CD14-positive monocyte (primary cell): ENCODE measurements at places on chromosomes 4 and X. TPM values are rescaled to one million over a fixed set of nuclear protein-coding genes. Genes with fewer than 3 reads are reported as not detected.

GRCh38 chr4:146029147-146029546, 90.5 kb upstream of the ZNF827 start:
- no peak overlapping the region for H3K27ac ChIP-seq
- H3K27me3 ChIP-seq = no peaks in the 10 kb centered on the region
- no peak for DNase-seq
- no peak overlapping the region for H3K4me3 ChIP-seq

DNA sequence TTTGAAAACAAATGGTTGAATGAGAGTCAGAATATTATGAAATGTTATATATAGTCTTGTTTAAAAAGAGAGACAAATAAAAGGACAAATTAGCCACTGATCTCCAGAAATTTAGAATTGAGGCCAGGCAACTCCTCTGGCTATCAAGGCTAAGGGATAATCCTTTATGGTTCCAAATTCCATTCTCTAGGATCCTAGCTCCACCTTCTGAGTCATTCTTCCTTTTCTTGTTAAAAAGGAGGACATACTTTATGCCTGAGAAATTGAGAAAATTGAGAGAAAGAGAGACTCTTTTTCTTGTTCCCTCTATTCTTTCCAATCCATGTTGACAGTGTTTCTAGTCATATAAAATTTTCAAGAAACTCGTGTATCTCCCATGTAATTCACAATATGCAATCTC, 1299.5 kb downstream of the FSTL5 start:
- H3K36me3 ChIP-seq = no peaks in the 10 kb centered on the region
- no peak overlapping the region for H3K27ac ChIP-seq
- no peak for DNase-seq
- H3K27me3 ChIP-seq = no peaks in the 10 kb centered on the region

- peak overlapping the region; percentile 16 for H3K27ac ChIP-seq
- H3K4me1 ChIP-seq = peaks cover 55% of the 10 kb centered on the region
- H3K4me3 ChIP-seq = peak overlapping the region; percentile 86
- H3K36me3 ChIP-seq = no peaks in the 10 kb centered on the region
- H3K27me3 ChIP-seq = no peaks in the 10 kb centered on the region
These were observed 1.8 kb downstream of the UBQLN2 start for GRCh38 chrX:56564921-56565840.

GRCh38 chrX:48936429-48937053, 17.7 kb upstream of the PIM2 start:
- peaks cover 40% of the 10 kb centered on the region for H3K4me1 ChIP-seq
- peak overlapping the region; percentile 75 for H3K27ac ChIP-seq
- peak; percentile 35 for DNase-seq
- no peaks in the 10 kb centered on the region for H3K27me3 ChIP-seq

GRCh38 chr4:147709999-147710398, 21.9 kb upstream of the ARHGAP10 start:
- no peak overlapping the region for H3K27ac ChIP-seq
- DNase-seq = no peak
- no peaks in the 10 kb centered on the region for H3K36me3 ChIP-seq
- no peak overlapping the region for H3K4me3 ChIP-seq

GRCh38 chr4:152024881-152025280, 264.1 kb upstream of the GATB start:
- H3K4me3 ChIP-seq = no peak overlapping the region
- no peak overlapping the region for H3K27ac ChIP-seq
- H3K27me3 ChIP-seq = no peaks in the 10 kb centered on the region
- DNase-seq = no peak
- no peaks in the 10 kb centered on the region for H3K4me1 ChIP-seq

- H3K27ac ChIP-seq = no peak overlapping the region
- H3K27me3 ChIP-seq = no peaks in the 10 kb centered on the region
- no peaks in the 10 kb centered on the region for H3K36me3 ChIP-seq
- DNase-seq = no peak
- H3K4me1 ChIP-seq = no peaks in the 10 kb centered on the region
These were observed 325.9 kb downstream of the ANKRD50 start for GRCh38 chr4:124386648-124387047.

GRCh38 chr4:145042601-145043285, 55.3 kb downstream of the ANAPC10 start:
- no peaks in the 10 kb centered on the region for H3K27me3 ChIP-seq
- H3K36me3 ChIP-seq = no peaks in the 10 kb centered on the region
- H3K4me1 ChIP-seq = peaks cover 5% of the 10 kb centered on the region
- H3K4me3 ChIP-seq = no peak overlapping the region
- no peak for DNase-seq
- H3K27ac ChIP-seq = no peak overlapping the region

- H3K27me3 ChIP-seq = no peaks in the 10 kb centered on the region
- H3K27ac ChIP-seq = no peak overlapping the region
- no peak for DNase-seq
- H3K4me1 ChIP-seq = no peaks in the 10 kb centered on the region
- H3K36me3 ChIP-seq = no peaks in the 10 kb centered on the region
These were observed 988.4 kb upstream of the TENM3 start for GRCh38 chr4:181254771-181255170.

GRCh38 chr4:75141162-75141561, 208.2 kb downstream of the PARM1 start:
- no peaks in the 10 kb centered on the region for H3K4me1 ChIP-seq
- no peaks in the 10 kb centered on the region for H3K36me3 ChIP-seq
- H3K27ac ChIP-seq = no peak overlapping the region
- H3K4me3 ChIP-seq = no peak overlapping the region
- no peaks in the 10 kb centered on the region for H3K27me3 ChIP-seq
- no peak for DNase-seq

DNA sequence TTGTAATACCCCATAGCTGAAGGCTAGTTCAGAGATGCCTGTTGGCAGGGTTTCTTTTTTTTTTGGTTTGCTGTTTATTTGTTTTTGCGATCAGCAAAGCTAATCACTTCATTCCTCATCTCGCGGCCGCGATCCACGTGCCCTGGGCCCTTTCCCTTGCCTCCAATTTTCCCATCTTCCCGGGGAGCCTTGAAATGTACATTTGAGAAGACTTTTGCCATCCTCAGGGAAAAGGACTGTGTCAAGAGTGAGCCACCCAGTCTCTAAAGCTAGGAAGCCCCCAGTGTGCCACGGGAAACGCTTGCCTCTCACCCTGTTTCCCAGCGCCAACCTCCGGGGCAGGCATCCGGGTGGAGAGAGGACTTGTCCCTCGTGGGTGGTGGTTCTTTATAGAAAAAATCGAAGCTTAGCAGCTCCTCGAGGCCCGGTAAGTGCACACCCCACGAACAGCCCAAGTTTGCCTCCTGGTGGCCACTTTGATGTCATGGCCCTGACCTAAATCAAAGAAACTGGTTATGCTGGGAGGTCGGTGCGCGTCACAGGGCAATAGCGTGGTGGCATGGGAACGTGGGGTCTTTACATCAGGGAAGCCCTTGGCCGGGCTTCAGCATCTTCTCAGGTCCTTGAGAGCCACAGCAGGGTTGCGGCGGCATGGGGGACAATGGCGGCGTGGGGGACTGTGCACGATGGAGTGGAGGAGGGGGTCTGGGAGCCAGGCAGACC, 42.0 kb downstream of the MAP7D3 start:
- no peak overlapping the region for H3K27ac ChIP-seq
- peaks cover 11% of the 10 kb centered on the region for H3K4me1 ChIP-seq
- H3K36me3 ChIP-seq = no peaks in the 10 kb centered on the region
- no peaks in the 10 kb centered on the region for H3K27me3 ChIP-seq

- no peak overlapping the region for H3K27ac ChIP-seq
- H3K4me3 ChIP-seq = no peak overlapping the region
- H3K27me3 ChIP-seq = no peaks in the 10 kb centered on the region
- H3K4me1 ChIP-seq = no peaks in the 10 kb centered on the region
These were observed 8.7 kb downstream of the RPGR start for GRCh38 chrX:38318606-38319005.

- H3K4me3 ChIP-seq = no peak overlapping the region
- H3K27ac ChIP-seq = no peak overlapping the region
- DNase-seq = no peak
- H3K27me3 ChIP-seq = no peaks in the 10 kb centered on the region
- no peaks in the 10 kb centered on the region for H3K36me3 ChIP-seq
These were observed 230.6 kb upstream of the CPEB2 start for GRCh38 chr4:14771504-14772175.

GRCh38 chrX:41178201-41178600, 93.0 kb downstream of the USP9X start:
- H3K27ac ChIP-seq = no peak overlapping the region
- no peak overlapping the region for H3K4me3 ChIP-seq
- H3K4me1 ChIP-seq = peaks cover 3% of the 10 kb centered on the region
- H3K27me3 ChIP-seq = no peaks in the 10 kb centered on the region
- H3K36me3 ChIP-seq = peaks cover 14% of the 10 kb centered on the region
- DNase-seq = no peak

DNA sequence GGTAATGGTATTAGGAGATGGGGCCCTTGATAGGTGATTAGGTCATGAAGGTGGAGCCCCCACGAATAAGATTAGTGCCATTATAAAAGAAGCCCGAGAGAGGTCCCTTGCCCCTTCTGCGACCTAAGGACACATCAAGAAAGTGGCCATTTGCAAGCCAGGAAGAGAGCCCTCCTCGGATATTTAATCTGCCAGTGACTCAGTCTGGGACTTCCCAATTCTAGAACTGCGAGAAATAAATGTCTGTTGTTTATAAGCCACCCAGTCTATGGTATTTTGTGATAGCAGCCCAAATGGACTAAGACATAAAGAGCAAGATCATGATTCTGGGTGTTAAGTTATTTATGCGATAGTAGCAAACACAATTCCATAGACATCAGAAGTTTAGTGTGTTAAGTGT, 192.2 kb downstream of the LDB2 start:
- H3K36me3 ChIP-seq = no peaks in the 10 kb centered on the region
- no peak for DNase-seq
- no peak overlapping the region for H3K27ac ChIP-seq
- H3K4me1 ChIP-seq = no peaks in the 10 kb centered on the region

DNA sequence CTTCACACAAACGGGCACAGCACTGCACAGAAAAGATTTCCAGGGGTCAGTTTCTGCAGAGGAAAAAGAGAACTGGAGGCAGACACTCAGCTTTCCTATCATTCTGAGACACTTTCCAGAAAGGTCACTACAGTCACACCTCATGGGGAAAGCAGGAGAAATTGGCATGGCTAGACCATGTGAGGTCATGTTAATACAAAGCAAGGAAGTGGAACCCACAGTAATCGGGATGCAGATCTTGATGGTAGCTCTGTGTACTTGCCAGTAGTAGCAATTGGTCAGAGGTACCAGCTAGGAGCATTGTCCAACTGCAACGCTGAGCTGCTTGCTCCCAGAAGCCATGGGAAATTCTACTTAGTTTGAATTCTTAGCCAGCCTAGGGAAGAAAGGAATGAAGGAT, 255.3 kb upstream of the PCDH10 start:
- no peaks in the 10 kb centered on the region for H3K36me3 ChIP-seq
- H3K27ac ChIP-seq = no peak overlapping the region
- no peaks in the 10 kb centered on the region for H3K4me1 ChIP-seq
- H3K27me3 ChIP-seq = no peaks in the 10 kb centered on the region

DNA sequence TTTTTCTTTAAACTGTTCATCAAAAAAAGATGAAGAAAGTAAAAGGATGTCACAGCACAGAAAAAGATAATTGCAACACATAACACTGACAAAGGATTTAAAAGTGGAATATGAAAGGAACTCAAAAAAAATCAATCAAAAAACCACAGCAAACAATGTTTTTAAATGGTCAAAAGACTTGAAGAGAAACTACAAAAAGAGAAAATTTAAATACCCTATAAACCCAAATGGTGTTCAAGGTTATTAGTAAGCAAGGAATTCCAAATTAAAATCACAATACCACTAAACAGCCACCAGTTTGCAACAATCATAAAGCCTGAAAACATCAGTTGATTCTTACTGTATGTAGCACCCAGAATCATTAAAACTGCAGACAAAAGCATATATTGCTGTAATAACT, 36.5 kb upstream of the PCDH10 start:
- no peak overlapping the region for H3K27ac ChIP-seq
- no peak overlapping the region for H3K4me3 ChIP-seq
- no peaks in the 10 kb centered on the region for H3K4me1 ChIP-seq

GRCh38 chr4:38762560-38762959, 20.2 kb downstream of the TLR10 start:
- H3K27ac ChIP-seq = peak overlapping the region; percentile 85
- DNase-seq = no peak
- peak overlapping the region; percentile 57 for H3K4me3 ChIP-seq
- no peaks in the 10 kb centered on the region for H3K36me3 ChIP-seq
- H3K4me1 ChIP-seq = peaks cover 58% of the 10 kb centered on the region
- H3K27me3 ChIP-seq = no peaks in the 10 kb centered on the region

GRCh38 chr4:31089815-31090214, 369.6 kb downstream of the PCDH7 start:
- H3K4me1 ChIP-seq = no peaks in the 10 kb centered on the region
- DNase-seq = no peak
- no peaks in the 10 kb centered on the region for H3K36me3 ChIP-seq
- no peak overlapping the region for H3K27ac ChIP-seq
- H3K4me3 ChIP-seq = no peak overlapping the region

- peaks cover 48% of the 10 kb centered on the region for H3K4me1 ChIP-seq
- H3K27me3 ChIP-seq = no peaks in the 10 kb centered on the region
- H3K4me3 ChIP-seq = no peak overlapping the region
- H3K27ac ChIP-seq = no peak overlapping the region
- peaks cover 10% of the 10 kb centered on the region for H3K36me3 ChIP-seq
These were observed 11.3 kb downstream of the SNX12 start for GRCh38 chrX:71056867-71057266.

GRCh38 chr4:48661391-48661790, 118.7 kb downstream of the FRYL start:
- H3K4me3 ChIP-seq = no peak overlapping the region
- no peaks in the 10 kb centered on the region for H3K27me3 ChIP-seq
- DNase-seq = no peak
- no peaks in the 10 kb centered on the region for H3K36me3 ChIP-seq

DNA sequence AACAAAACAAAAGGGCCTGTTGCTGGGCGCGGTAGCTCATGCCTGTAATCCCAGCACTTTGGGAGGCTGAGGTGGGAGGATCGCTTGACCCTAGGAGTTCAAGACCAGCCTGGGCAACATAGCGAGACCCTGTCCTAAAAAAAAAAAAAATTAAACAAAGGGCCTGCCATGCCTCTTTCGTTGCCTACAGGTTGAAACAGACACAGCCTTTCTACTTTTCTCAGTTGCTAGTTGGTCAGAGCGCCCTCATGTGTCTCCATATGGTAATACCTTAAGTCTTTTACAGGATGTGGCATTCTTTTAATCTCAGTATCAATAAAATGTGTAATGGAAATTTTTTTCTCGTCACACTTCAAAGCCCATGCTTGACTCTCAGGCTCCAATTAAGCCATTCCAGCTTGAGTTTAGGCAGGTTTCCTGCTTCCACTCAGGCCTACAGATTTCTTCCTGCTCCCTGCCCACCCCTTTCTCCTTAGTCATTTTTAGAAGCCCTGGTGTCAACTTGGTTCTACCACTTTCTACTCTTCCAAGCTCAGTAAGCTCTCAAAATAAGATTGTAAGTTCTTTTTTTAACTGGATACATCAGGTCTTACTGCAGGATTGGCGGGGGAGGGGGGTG, 4.6 kb upstream of the SOWAHD start:
- no peak overlapping the region for H3K27ac ChIP-seq
- H3K36me3 ChIP-seq = no peaks in the 10 kb centered on the region
- peak; percentile 34 for DNase-seq
- H3K4me1 ChIP-seq = peaks cover 41% of the 10 kb centered on the region
- H3K4me3 ChIP-seq = no peak overlapping the region
- H3K27me3 ChIP-seq = no peaks in the 10 kb centered on the region

SLC25A5 gene
- 436 TPM for polyA plus RNA-seq

RAI2 gene
- polyA plus RNA-seq = not detected in 2 replicates

CT45A2 gene
- polyA plus RNA-seq = not detected in 2 replicates

RGN gene
- not detected for polyA plus RNA-seq

KLF8 gene
- 0.79 and 1.5 TPM in 2 replicates for polyA plus RNA-seq

FGF5 gene
- not detected in 2 replicates for polyA plus RNA-seq

TMEM255A gene
- polyA plus RNA-seq = 0.10 TPM

SSX4B gene
- not detected for polyA plus RNA-seq

UCP1 gene
- polyA plus RNA-seq = not detected in 2 replicates

AFF2 gene
- polyA plus RNA-seq = 1.1 TPM

GPR50 gene
- polyA plus RNA-seq = not detected in 2 replicates

PDZD11 gene
- 17.4 TPM for polyA plus RNA-seq

EVC2 gene
- polyA plus RNA-seq = 0.09 and 0.12 TPM in 2 replicates
